SK-N-SH (cell line): ENCODE measurements at places on chromosomes 2 and 18. TPM values are rescaled to one million over a fixed set of nuclear protein-coding genes. Genes with fewer than 3 reads are reported as not detected.
A peak's percentile ranks its signal among the peaks of the same experiment; 100 is the strongest.

GRCh38 chr2:74846481-74846880, 12.6 kb downstream of the HK2 start:
- DNase-seq = no peak

DNA sequence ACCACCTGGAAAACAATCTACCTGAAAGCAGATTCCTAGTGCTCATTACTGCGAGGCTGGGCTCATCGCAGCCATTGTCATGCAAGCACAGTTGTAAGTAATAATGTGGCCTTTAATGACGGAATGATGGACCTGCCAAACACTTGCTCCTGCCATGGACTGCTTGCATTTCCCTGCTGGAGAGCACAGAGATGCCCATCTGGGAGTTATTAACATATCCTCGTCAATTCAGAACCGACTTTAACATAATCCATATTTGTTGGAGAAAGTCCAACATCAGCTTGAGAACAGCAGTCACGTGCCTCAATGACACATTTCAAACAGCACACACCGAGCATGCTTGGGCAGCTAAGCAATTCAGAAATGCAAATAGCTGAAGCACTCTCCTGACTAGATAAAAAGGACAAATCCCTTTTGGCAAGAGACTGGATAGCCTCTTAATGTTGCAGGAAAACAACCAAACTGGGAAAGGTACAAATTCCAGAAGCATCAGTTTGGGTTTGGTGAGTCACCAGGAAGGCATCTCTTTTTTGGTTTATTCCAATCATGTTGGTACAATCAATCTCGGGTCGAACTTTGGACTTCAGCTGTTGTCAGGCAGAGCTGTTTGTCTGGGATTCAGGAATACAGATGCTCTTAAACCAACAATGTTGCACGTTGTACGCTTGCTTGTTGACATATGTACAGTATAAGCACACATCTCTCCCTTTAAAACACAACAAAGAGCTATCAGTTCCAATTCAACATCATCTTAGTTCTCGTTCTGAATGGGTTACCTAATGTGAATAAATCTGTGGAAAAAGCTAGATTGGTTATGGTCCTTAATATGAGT, 395.8 kb downstream of the LNPK start:
- DNase-seq = peak; percentile 46

DNA sequence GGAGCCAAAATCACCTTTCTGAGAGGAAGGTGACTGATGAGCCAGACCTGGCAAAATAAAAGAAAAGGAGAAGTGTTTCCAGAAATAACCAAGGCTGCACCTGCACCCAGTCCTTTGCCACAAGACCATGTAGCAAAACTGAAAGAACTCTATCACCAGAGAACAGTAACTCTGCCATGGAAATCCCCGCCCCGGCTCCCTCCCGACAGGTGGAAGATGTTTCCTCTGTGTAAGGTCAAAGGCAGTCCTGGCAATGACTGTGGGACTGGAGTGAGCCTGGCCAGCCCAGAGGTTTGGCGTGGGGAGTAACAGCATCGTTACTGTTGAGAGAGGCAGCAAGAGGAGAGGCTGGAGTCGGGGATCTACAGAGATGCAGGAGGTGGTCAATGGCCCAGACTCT, 42.3 kb downstream of the SPRED2 start:
- DNase-seq = no peak

Gene PLB1
- polyA plus RNA-seq = 0.10 and 0.39 TPM in 2 replicates

Gene MRO
- not detected in 2 replicates for polyA plus RNA-seq
